PC-9 (cell line): ENCODE measurements at places on chromosomes 5 and 9.

DNA sequence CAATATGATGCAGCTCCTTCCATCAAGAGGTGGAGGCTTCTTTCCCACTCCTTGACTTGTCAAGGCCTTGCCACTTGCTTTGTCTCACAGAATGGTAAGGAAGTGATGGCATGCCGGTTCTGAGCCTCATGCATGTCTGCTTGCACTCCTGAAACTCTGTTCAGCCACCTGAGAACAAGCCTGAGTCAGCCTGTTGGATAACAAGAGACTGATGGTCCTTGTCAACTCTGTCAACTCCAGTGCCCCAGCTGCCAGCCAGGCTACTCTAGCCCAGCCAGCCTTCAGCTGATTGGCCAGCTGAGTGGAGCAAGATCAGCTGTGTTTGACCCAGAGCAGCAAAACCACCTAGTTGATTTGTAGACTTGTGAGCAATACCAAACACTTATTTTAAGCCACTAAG, 4.4 kb upstream of the TENT4A start:
- no peak for DNase-seq

DNA sequence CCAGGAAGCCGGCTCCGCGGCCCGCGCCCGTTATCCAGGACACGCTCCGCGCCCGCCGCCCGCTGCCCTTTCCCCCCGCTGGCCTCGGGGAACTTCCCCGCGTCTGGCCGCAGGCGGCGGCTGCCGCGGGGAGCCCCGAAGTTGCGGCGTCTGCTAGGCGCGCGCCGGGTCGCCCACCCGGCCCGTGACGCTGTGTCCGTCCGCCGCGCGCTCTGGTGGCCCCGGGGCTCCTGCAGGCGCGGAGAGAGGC, 621 bp upstream of the GCNT4 start:
- DNase-seq = no peak

- DNase-seq = no peak
Measured at GRCh38 chr9:129414377-129414992, 206.4 kb downstream of the C9orf50 start.

DNA sequence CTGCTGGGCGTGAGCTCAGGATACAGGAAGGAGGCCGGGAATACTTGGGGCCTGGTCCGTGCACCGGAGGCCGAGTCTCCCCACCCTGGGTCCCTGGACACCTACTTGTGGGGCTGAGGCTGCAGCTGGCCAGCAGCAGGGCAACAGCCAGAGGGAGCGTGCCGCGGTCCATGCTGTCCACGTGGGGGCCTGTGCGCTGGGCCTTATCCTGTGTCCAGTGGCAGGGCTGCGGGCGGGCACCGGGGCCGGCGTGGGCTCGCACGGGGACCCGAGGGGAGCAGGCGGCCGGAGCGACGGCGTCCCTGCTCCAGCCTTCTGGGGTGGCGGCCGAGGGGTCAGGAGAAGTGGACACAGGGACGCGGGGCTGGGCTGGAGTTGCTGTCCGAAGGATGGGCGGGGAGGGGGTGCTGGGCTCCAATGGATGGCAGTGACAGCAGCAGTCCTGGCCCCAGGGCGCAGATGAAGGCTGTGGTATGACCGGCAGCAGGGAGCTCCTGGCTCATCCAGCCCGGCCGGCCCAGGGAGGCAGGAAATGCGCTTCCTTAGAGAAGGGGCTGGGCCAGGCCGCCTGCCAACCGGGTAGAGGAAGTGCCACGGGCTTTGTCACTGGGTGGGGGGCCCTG, at the start of gene ENG:
ENG (minus strand) TSS at position 475 of the 623 bp plus-strand sequence; CDS start at position 172, 303 bp downstream.
- peak; percentile 43 for DNase-seq

DNA sequence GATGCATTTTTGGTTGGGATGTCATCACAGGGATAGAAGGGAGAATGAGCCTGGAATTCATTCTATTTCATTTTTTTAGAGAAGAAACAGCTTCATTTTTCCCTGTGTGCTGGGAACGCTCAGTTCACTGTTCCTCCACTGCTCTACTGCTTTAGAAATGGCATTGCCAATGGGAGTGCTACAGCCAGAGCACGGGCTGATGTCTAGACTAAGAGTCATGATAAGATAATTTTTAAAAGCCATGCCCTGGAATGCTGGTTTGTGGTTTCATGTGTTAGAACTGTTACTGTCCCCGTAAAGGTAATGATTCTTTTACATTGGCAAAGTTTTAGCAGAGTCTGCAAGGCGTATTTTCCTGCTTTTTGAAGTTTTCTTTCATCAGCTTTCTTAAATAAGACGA, 119.6 kb downstream of the SEMA6A start:
- DNase-seq = no peak

- peak; percentile 38 for DNase-seq
Measured at GRCh38 chr5:115098041-115098702, 71.5 kb downstream of the TRIM36 start.

GRCh38 chr9:136081113-136081825, 13.8 kb downstream of the NACC2 start:
- DNase-seq = no peak

DNA sequence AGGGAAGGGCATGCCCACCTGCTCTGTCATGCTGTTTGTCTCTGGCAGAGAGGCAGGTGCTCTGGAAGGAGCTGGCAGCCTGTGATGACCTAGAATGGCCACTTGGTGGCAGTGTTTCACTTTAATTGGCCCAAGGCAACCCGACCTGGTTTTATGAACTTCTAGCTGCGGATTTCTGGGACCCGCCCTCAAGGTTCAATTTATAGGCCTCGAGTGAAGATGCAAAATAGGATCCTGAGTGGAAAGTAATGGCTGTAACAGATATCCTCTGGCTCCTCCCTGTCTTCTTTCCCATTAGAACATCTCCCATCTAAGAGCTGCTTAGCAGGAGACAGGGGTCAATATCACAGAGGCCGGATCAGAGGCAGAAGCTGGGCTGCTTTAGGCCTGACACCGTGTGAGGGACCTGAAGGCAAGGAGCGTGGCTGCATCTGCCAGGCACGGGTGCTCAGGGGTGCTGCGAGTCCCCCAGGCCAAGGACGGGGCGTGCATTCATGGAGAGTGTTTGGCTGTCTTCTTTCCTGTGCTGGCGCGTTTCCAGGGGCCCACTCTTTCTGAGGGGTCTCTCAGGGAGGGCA, 56.7 kb upstream of the SLC28A3 start:
- peak; percentile 68 for DNase-seq

GRCh38 chr5:92544036-92544435, 1037.0 kb downstream of the NR2F1-AS1 start:
- DNase-seq = no peak

DNA sequence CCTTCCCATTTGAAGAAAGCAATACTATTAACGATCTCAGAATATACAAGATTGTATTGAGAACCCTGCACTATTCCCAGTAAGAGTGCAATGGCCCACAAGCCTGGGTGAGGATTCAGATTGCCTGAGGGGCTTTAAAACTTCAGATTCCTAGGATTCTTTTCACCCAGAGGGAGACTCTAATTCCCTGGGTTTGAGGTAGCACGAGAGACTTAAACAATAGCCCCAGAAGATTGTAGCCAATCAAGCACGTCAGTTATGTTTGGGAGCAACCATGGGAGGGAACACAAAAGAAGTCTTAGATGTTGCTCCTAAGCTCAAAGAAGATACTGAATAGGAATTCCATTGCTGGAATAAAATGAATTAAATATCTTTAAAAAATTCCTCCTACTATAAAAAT, 17.9 kb downstream of the MRPS27 start:
- no peak for DNase-seq

- no peak for DNase-seq
Measured at GRCh38 chr9:10041726-10042229, 571.0 kb downstream of the PTPRD start.

- no peak for DNase-seq
Measured at GRCh38 chr5:55911784-55912653, 60.9 kb downstream of the IL31RA start.

GRCh38 chr9:15144622-15145061, 162.4 kb downstream of the TTC39B start:
- peak; percentile 77 for DNase-seq

DNA sequence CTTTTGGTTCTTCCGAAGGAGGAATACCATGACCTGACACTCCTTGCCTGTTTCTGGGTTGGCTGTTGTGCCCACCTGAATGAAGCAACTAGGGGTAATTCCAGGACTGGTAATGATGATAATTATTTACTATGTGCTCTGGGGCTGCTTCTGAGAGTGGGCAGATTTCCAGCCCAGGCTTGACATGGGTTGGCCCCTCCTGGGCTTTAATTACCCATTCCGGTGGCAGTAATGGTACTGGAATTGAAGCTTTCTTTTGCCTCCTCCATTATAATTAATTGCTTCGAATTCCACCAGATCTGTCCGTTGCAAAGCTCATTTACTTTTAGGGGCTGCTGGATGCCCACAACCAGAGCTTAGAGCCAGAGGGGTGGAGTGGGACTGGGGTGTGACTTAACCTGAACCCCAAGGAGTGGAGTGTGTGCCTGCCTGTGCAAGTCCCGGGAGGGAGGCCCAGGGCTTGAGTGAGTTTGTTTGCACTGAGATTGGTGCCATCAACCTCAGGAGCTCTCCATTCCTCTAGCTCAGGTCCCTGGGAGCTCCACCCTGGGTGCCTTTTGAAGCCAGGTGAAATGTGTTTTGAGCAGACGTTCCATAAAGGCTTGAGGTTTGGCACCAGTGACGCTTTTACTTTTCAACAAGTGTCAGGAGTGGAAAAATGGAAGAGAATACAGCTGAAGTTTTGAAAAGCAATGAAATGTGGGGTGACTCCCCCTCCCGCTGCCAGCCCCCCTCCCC, 214.6 kb downstream of the PDZD2 start:
- no peak for DNase-seq

DNA sequence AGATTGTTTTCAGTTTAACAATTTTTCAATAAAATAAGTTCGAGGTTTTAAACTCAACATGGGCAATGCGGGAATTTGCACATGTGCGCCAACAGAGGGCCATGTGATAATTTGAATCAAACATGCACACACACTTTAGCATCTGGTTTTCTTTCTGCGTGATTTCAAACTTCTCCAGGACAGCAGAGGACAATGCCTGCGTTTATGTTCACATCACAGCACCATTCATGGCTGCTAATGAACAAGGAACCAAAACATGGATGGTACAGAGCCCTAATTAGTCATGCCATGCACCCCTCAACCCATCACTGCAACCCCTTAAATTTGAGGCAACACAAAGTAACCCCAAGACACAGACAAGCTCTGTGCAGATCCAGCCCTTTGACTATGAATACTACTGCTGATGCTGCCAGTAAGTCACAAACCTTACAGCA, 2.8 kb downstream of the SHC3 start:
- DNase-seq = no peak

DNA sequence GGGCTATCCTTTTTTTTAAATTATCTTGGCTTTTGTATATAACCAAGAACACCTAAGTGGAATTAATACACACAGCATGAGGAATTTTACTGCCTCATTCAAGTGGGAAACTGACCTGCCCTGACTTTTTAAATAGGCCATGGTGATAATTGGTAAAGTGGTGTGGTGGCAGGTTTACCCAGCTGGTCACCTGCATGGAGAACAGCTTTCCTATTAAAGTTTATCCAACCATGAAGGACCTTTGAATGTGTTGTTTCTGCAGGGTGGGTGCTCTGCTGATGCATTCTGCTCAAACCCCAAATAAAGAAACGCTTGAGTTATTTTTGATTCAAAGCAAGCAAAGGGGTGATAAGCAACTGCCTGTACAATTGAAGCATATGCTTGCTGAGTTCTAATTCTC, 261.0 kb upstream of the GRIN3A start:
- DNase-seq = no peak

- DNase-seq = no peak
Measured at GRCh38 chr5:65059681-65060598, 291.2 kb downstream of the CWC27 start.

DNA sequence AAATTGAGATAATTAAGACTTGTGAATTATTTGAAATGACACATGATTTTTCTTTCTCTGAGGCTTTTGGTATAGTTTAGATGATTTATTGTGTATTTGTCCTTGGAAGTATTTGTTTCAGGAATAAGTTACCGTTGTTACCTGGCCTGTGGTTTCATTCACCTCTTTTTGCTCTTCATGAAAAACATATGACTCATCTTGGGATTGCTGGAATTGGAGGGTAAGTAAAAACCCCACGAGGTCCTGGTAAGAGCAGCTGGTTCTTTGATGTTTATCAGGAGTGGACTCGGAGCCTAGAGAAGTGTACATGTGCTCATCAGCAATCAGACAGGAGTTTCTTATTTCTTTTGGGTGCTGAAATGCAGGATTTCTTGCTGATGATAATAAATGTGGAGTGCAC, 275.3 kb downstream of the PSAT1 start:
- DNase-seq = no peak

GRCh38 chr9:79567671-79568098, 4.1 kb upstream of the TLE4 start:
- DNase-seq = no peak

DNA sequence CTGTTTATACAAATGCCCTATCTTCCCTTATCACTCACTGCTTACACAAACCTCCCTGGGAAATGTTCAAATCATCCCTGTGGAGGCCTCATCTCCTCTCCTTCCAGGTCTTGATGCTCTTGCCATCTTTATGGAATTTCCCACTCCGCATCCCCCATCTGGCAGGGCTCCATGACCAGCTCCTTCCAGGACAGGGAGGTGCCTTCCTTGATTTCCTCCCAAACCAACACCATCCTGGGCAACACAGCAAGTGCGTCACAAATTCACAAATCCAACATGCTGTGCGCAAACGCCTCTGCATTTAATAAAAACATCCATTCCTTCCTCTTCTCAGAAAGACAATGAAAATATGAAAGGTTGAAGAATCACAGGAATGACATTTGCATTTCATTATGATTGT, 51.7 kb downstream of the EPB41L4A start:
- DNase-seq = no peak

- no peak for DNase-seq
Measured at GRCh38 chr5:80191991-80192398, 63.9 kb downstream of the SERINC5 start.

- no peak for DNase-seq
Measured at GRCh38 chr9:17624571-17624970, 45.7 kb downstream of the SH3GL2 start.

DNA sequence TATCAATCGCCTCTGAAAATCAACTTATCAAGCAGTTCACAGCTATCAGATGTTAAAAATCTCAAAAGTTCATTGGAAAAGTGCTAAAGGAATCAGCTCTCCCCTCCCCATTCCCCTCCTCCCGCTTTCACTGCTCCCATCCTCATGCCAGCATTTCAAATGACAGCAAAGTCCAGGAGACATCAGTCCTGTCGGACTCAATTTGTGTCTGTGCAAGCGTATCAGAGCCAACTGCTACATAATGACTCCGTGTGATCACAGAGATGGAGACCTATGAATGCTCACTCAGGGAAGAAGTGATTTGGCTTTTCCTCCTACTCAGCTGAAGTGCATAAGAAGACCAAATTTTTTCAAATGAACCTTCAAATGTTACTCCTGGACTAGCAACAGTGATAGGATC, 937.2 kb upstream of the DMAC1 start:
- DNase-seq = no peak

DNA sequence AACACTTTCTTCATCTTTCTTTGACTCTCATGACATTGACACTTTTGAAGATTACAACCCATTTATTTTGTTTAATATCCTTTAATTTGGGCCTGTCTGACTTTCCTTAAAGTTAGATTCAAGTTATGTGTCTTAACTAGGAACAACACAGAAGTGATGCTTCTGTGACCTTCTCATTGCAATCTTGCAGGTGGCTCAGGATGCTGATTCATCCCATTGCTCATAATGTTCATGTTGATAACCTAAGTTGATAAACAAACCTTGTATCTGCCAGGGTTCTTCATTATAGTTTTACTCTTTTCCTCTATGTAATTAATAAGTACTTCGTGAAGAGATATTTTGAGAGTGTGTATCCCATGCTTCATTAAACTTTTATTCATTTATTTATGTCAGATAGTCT, 107.2 kb upstream of the SHB start:
- DNase-seq = no peak

- DNase-seq = no peak
Measured at GRCh38 chr9:272251-273213, 57.9 kb downstream of the DOCK8 start.

- DNase-seq = no peak
Measured at GRCh38 chr5:90534922-90535321, 5.5 kb upstream of the LYSMD3 start.
